Mesothelial cell of epicardium (in vitro differentiated cells): ENCODE measurements at places on chromosomes 4 and X. TPM values are rescaled to one million over a fixed set of nuclear protein-coding genes. Genes with fewer than 3 reads are reported as not detected.

Gene LRAT
- total RNA-seq: 20.3 to 23.3 TPM (median 22.9 TPM) in 3 replicates

Gene GRID2
- total RNA-seq: 3.1 to 3.6 TPM (median 3.2 TPM) in 3 replicates

DNA sequence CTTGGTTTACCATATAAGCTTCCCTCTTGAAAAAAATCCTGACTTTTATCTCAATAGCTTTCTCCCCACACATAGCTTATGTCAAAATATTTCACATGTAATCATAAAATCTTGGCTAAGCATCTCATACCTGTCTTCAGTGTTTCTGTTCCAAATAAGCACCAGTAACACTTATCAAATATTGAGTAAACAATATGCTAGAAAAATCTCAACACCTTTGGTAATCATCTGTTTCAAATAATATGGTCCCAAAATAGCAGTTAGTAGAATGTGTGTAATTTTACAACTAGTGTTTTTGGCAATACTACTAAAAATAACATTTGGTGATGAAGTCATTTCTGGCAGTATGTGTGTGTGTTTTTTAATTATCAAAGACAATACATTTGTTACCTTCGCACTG is 2138.2 kb downstream of the PCDH7 start:
- no peak for DNase-seq

DNA sequence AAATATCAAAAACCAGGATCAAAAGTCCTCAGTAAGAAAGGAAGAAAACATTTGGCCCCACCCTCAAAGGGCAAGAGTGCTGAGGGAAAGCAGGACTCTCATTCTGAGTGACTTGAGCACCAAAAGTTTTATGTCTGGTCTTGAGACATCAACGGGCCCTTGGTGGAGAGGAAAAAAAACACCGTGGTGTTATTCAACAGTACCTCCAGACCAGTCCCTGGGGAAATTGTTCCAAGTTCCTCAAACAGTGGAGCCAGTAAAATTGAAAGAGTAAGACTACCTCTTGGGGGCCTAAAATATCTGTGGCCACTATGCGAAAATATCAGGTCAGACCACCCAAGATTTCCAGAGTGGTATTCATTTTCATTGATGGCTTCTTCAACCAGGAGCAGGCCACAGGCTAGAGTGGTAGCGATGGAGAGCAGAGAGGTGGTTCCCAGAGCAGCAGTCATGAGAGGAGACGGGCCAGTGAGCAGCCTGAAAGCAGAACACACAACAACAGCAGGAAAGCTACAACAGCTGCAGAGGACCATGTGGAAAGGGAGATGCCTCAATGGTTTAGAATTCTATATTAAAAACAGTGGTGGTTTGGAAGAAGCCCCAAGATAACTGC is 63.7 kb upstream of the RPL34 start:
- DNase-seq: no peak

DNA sequence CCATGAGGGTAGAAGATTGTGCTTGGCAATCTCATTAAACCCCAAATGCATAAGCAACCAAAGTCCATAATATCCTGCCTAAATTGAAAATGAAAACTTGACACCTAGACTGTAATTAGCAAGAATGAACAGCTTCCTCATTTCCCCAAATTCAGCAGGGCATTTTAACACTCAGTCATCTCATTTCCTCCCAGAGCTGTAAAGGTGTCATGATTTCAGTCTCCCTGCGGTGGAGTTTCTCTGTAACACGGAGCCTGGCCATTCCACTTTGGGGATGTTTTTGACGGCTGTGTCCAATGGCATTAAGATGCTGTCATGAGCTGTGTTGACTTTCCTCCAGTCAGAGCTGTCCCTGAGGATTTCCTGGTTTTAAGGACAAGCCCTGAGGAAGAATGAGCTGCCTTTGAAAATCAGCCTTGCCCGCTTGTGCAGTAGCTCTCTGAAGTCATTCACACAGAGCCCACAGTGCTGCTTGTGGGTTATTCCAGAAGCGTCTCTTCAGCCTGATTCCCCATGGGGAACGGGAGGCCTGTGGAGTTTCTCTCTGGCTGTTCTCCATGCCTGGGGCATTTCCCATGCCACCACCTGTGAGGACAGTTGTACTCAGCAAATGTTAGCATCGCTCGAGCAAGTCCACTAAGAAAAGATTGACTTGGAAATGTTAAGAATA is 187.0 kb downstream of the MID1 start:
- no peak for DNase-seq

Gene NXF2
- total RNA-seq: not detected in 3 replicates

GRCh38 chr4:2059726-2060602 is 837 bp downstream of the NAT8L start:
- no peak for DNase-seq

DNA sequence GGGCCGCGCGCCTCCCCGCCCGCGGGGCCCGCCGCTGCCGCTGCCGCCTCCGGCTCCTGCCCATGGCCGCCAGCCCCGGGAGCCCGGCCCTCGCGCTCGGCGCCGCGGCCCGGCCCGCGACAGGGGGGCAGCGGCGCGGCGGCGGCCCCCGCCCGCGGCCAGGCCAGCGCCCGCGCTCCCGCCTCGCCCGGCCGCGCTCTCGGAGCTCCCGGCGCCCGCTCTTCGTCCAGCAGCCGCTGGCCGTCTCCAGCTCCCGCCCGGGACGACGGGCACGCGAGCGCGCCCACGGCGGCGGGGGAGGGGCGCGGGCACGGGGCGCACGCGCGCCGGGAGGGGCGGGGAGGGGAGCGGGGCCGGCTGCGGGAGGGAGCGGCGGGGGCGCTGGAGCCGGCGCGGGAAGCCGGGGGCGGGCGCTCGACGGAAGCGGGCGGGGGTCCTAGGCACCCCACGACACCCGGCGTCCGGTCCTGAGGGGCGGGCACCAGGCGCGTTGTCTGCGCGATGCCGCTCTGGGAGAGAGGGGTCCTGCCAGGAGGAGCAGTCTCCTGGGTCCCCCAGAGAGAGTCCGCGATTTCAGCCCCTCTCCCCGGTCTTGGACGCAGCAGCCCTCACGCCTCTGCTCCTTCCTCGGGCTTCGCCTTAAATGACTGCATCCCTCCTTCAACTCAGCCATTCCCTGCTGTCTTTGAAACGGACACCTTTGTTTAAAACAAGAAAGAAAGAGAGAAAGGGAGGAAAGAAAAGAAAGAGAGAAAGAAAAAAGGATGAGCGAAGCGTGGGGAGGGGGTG is 490 bp upstream of the PDZD4 start:
- DNase-seq: no peak

GRCh38 chrX:107602694-107603239 is 25.5 kb upstream of the PRPS1 start:
- DNase-seq: no peak

GRCh38 chrX:45840411-45840950 is 639.8 kb upstream of the DIPK2B start:
- no peak for DNase-seq

DNA sequence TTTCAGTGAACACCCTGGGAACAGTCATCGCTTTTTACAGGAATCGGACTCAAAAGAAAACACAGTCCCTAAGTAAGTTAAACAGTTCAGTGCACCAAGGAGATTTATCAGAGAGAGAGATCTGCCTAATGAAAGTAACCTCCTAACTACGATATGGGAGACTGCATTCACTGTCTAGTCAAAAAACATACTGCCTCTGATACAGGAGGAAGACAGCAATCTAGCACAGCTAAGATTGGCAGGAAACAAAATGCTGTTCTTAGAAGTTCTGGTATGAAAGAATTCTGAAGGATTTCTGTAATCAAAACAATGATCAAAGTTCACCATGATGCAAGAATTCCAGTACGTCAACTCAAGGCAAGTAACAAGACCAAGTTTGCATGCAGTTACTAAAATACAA is 92.8 kb downstream of the MAML3 start:
- no peak for DNase-seq

- no peak for DNase-seq
Observed at GRCh38 chr4:19675172-19675811, 576.4 kb upstream of the SLIT2 start.

DNA sequence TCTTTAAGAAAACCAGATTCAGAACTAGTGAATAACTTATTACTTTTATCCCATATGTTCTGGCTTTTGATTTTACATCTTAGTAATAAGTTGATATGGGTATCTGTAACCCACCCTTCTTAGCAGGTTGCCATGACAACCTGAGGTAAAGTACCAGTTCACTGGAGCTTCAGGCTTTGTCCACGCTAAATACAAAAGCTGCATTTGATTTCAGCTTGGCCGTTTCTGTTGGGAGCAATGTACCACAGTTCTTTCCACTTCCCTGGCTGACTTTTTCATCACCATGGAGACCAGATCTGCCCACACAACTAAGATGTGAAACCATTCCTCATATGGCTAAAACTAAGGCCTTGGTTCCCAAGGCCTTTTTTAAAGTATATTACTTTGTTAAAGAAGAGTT is 26.1 kb downstream of the KLHL34 start:
- DNase-seq: no peak

Gene ABCG2
- 0.82 to 0.92 TPM (median 0.86 TPM) in 3 replicates for total RNA-seq

Gene RBMX2
- 22.8 to 25.1 TPM (median 24.8 TPM) in 3 replicates for total RNA-seq

Gene MAP7D3
- 10.3 to 10.6 TPM (median 10.4 TPM) in 3 replicates for total RNA-seq

DNA sequence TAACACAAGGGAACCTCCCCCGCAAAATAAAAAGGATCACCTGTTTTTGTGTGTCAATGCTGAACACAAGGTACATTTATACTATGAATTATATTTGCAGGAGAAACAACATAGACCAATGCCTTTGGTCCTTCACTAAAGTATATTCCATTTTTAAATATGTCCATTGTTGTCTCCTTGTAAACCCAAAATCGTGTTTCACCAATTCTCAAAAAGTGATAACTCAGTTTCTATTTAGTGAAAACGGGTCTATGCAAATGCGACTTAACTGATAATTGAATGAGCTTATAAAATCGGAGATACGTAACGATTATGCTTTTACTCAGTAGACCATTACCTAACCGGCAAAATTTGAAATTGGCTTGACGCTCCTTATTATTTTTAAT is 2.1 kb downstream of the BRWD3 start:
- DNase-seq: no peak

GRCh38 chr4:128940971-128941370 is 131.5 kb downstream of the JADE1 start:
- no peak for DNase-seq

DNA sequence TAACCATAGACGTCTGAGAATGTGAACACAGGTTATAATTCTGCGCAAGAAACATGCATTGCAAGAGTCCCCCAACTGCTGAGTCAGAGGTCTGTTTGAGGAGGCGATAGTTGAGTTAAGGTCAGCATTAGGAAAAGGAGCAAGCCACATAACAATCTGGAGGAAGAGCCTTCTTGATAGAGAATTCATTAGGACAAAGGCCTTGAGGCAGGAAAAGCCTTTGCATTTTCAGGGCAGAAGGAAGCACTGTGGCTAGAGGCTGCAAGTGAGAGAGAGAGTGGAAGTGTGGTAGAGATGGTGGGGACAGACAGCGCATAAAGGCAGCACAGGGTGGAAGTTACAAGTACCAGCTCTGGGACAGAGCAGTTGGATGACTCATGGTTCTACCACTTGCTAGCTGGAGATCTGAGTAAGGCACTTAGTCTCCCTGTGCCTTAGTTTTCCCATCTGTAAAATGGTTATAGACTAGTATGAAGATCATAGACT is 125.8 kb upstream of the LNX1 start:
- no peak for DNase-seq

DNA sequence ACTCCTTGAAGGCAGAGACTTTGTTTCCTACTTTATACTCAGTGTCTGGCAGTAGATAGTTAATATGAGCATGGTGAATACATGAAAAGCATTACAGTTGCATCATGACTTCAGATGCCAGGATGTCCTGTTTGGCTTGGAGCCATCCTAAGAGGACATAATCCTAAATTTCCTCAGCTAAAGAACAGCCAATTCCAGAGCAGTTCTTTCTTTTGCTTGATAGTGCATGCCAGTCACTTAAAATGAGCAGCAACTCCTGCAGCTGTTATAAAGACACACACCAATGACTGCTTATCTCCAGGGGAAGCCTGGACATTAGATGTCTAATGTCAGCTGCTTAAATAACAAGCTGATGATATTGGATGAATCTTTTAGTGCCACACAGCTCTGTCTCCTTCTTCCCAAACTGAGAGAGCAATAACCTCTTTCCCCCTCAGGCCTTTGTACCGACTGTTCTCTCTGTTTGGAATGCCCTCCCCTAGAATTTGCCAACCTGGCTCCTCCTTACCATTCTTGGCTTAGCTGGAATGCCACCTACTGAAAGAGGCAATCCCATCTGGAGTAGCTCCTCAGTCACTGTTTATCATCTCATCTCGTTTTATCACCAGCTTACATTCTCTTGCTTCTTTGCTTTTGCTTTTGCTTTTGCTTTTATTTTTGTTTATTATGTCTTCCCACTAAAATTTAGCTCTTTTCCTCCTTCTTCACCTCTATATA is 100.8 kb upstream of the USP38 start:
- DNase-seq: no peak

- DNase-seq: no peak
Observed at GRCh38 chr4:84498203-84498934, 723 bp downstream of the NKX6-1 start.

Gene RAB9A
- total RNA-seq: 18.6 to 21.0 TPM (median 20.6 TPM) in 3 replicates

DNA sequence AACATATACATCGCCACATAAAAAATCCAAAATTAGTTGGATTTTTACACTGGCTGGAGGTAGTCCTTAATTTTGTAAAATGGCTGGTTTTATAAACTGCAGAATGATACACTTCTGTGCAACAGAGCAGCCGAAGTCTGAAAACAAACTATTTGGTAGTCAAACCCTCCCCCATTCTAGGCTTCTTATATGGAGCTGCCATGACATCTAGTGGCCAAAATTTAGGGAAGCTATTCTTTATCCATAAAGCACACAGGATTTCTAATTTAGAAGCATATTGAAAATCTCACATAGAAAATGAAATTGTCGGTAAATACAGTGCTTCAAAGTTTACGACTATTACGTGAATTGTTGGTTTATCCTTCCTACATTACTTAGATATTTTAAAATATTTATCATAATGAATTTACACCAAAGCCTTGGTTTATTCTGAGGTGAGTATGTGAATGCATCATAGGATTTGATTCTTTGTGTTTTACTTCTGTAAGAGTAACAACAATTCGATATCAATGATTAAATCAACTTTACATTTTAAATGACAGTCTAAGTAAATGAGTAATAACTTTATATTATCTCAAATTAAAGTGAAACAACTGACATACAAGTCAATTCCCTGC is 113.4 kb upstream of the FAM241A start:
- no peak for DNase-seq

GRCh38 chr4:135186002-135186401 is 984.4 kb upstream of the PABPC4L start:
- no peak for DNase-seq

DNA sequence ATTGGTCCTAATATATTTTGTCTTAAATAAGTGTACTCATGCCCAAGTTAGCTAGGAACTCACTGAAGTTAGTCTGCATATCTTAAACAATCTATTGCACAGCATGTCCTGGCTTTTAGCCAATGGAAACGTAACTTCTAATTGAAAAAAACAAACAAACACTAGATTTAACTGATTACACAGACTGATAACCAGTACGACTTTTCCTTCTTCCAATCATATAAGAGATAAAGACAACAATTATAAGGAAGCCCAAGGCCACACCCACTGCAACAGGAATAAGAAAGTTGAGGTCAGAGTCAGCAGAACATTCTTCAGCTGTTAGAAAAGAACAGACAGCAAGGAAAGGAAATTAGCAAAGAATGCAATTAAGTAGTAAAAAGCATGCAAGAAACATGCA is 40.8 kb downstream of the LAMP2 start:
- DNase-seq: no peak

GRCh38 chr4:67522851-67523671 is 22.2 kb downstream of the CENPC start:
- no peak for DNase-seq

- DNase-seq: no peak
Observed at GRCh38 chrX:46584736-46585135, 11.2 kb downstream of the CHST7 start.
